ENCODE measurements at places on chromosomes 5 and 9.

GRCh38 chr9:19895006-19895405 lies 106.2 kb upstream of the SLC24A2 start:
- no peak for DNase-seq

GRCh38 chr5:143014017-143014651 lies 244.0 kb downstream of the ARHGAP26 start:
- DNase-seq: no peak

DNA sequence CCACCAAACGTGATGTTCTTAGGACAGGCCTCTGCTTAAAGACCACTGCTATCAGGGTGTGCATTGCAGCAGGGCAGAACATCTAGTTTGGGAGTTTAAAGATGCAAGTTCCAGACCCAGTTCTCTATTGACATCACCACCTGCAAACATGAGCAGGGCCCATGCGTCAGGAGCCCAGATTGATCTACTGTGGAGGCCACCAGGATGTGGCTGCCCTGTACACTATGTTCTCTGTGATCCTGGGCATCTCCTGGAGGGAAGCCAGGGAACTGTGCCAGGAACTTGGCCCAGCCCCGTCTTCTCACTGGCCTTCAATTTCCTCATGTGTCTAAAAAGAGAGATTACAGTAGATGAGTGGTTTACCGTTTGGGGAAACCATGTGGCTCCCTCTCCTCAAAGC lies 87.1 kb downstream of the PDE6A start:
- DNase-seq: peak; percentile 8

DNA sequence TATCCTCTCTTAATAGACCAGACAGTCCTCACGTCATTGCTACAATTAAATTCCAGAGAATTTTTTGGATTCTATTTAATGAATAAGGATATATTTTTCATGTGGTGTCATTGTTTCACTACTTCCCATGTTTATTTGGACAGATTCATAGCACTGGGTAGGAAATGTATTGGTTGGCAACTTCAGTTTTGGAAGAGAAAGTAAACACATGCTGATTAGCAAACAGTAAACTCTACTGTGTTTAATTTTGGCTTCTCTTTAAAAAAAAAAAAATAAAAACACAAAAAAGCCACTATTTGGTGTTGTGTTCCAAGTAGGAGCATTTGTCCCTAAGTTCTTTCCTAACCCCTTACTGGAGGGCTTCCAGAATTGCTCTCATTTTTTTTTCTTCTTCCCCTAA lies 77.3 kb downstream of the NFIB start:
- no peak for DNase-seq

DNA sequence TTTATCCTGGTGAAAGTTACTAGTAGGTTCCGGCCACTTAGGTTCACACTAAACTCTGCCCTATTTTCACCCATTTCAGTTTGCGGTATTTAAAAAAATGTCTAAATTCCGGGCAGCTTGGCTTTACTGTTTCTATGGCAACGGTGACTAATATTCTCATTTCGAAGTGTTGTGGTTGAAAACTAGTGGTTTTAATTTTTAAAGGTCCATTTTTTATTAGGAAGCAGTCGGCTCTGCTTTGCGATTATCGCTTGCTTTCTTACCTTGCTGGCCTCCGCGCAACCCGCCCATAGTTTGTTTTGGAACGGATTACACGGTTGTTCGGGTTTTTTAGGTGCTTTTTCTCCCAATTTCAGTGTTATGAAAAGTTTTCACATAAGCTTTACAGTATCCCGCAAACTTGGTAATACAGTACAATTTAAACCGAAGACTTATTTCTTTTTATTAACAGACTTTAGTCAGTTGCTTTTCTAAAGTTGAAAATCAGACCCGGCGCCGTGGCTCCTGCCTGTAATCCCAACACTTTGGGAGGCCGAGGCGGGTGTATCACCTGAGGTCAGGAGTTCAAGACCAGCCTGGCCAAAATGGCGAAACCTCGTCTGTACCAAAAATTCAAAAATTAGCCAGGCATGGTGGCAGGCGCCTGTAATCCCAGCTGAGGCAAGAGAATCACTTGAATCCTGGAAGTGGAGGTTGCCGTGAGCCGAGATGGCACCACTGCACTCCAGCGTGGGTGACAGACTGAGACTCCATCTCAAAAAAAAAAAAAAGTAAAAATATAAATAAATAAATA lies 1.6 kb downstream of the KDM4C start:
- peak; percentile 87 for DNase-seq

GRCh38 chr9:33813712-33814641 lies 3.0 kb upstream of the UBE2R2 start:
- DNase-seq: peak; percentile 53

DNA sequence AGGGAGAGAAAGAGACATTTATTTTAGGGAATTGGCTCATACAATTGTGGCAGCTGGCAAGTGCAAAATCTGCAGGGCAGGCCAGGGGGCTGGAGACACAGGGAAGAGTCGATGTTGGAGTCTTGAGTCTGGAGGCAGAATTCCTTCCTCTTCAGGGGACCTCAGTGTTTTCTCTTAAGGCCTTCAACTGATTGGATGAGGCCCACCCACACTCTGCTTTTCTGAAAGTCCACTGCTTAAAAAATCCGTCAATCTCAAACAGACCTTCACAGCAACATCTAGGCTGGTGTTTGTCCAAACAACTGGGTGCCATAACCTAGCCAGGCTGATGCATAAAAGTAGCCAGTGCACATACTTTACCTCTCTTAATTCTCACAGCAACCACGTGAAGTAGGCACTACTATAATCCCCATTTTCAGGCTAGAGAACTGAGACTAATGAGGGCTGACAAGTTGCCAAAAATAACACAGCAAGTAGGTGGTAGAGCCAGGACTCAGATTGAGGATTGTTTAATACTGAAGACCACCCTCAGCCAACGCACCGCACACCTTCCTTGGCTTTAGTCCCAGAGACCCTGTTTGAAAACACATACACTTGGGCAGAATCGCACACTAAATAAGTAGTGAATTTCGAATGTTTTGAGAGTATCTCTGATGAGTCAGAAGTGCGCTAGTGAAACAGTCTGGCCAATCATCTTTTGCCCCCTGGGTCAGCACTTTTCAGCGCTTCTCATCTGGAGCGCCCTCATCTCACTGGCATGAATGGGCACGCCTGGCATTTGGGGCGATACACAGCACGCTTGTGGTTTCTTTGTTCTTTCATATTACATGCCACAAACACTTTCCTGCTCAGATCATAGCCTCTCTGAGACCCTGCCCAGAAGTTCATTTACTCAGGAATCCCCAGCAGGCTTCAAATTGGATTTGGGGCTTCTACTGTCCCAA lies 591.4 kb downstream of the CCDC171 start:
- no peak for DNase-seq

GRCh38 chr9:106860721-106861639 lies 2.0 kb upstream of the ZNF462 start:
- peak; percentile 56 for DNase-seq

GRCh38 chr5:69484891-69485290 lies 7.7 kb upstream of the OCLN start:
- DNase-seq: peak; percentile 47

DNA sequence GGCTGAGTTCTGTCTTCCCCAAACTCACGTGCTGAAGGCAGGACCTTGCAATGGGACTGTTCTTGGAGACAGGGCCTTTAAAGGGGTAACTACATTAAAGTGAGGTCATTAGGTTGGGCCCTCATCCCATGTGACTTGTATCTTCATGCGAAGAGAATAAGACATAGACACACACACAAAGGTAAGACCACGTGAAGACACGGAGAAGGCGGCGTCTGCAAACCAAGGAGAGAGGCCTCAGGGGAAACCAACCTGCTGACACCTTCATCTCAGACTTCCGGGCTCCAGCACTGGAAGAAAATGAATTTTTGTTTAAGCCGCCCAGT lies 50.7 kb upstream of the KCNMB1 start:
- DNase-seq: no peak

- DNase-seq: no peak
Observed at GRCh38 chr5:97547999-97548738, 365.1 kb upstream of the RIOK2 start.

DNA sequence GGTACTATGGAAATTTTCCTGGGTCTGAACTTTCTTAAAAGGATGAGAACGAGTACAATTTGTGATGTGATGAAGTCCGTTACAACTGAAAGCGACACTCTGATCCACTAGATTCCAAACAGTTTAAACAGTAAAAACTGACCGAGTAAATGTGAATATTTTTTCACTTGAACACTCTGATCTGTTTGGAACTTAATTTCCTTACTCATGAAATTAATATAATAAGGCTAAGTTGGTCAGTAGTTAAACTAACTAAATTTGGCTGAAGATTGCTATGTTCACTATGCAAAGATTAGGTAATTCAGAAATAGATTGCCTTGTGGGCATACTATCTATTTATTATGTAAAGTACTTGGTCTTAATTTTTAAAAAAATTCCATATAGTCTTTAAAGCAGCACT lies at the start of gene C9orf57:
Gene C9orf57, minus strand, starts transcription at position 101 of the 400 bp plus-strand sequence. CDS start 1,282 bp downstream, outside the sequence.
- no peak for DNase-seq

GRCh38 chr9:135348076-135348787 lies 131.3 kb upstream of the PPP1R26 start:
- DNase-seq: no peak

- peak; percentile 43 for DNase-seq
Observed at GRCh38 chr9:76365028-76365427, 29.2 kb downstream of the RFK start.

- peak; percentile 39 for DNase-seq
Observed at GRCh38 chr9:34454571-34455065, 3.8 kb downstream of the FAM219A start.

GRCh38 chr5:99019812-99020697 lies 91.2 kb upstream of the CHD1 start:
- DNase-seq: peak; percentile 91

DNA sequence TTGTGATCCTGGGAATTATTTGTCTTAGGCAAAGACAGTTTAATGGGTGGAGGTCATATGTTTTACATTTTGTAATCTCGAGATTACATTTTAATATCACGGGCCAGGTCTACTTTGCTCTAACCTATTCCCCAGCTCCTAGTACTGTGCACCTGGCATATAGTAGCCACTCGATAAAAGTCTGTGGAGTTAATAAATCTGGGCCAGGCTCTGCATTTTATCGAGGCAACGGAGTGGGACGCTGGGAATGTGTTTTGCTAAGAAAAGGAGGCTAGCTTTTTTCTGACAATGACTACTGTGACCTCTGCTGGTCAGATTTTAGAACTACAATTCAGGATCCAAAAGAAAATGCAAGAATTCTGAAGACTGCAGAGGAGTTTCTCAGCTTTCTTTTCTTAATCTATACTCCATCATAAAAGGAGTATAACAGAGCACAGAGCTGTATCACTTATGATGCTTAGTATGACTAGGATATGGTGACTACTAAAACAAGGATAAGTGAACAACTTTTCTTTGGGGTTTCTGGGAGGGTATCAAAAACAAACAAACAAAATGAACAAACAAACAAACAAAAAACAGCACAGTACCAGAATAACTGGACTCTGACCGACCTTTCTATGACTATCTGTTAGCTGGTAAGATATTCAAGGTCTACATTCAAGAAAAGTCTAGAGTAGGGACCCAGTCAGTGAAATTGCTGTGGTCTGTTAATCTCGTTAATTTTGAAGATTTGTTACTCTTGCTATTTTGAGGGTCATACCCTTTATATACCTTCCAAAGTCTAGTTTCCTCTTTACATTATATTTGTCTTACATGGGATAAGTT lies 46.1 kb upstream of the CER1 start:
- peak; percentile 66 for DNase-seq

- no peak for DNase-seq
Observed at GRCh38 chr5:39228596-39228995, 9.2 kb upstream of the FYB1 start.

- no peak for DNase-seq
Observed at GRCh38 chr9:70947511-70947910, 173.9 kb downstream of the TRPM3 start.

GRCh38 chr5:14178091-14178490 lies 34.9 kb downstream of the TRIO start:
- peak; percentile 53 for DNase-seq

- no peak for DNase-seq
Observed at GRCh38 chr5:148312153-148312552, at the start of gene SPINK7. Gene SPINK7 (plus strand): TSS chr5:148312423. CDS start chr5:148312484, 61 bp downstream.

DNA sequence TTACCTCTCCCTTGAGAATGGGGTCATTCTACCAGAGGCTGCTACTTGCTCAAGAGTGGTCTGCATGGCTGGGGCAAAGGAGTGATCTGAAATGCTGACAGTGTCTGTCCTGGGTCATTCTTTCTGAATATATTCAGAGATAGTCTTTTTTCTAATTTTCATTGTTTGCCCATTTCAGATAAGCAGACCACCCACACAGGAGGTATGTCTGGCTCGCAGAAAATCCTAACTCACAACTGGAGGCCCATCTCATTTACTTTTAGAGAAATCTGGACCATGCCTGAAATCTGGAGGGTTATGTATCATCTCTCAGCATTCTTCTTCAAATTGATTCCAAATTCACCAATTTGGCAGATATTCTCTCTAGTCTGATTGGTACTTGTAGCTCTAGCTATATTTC lies 227.6 kb downstream of the SEC61B start:
- peak; percentile 43 for DNase-seq

GRCh38 chr9:78272307-78272706 lies 24.6 kb upstream of the PSAT1 start:
- no peak for DNase-seq

GRCh38 chr9:88528080-88528790 lies 6.7 kb upstream of the NXNL2 start:
- DNase-seq: no peak

- DNase-seq: no peak
Observed at GRCh38 chr5:172545291-172545801, 91.0 kb upstream of the SH3PXD2B start.

DNA sequence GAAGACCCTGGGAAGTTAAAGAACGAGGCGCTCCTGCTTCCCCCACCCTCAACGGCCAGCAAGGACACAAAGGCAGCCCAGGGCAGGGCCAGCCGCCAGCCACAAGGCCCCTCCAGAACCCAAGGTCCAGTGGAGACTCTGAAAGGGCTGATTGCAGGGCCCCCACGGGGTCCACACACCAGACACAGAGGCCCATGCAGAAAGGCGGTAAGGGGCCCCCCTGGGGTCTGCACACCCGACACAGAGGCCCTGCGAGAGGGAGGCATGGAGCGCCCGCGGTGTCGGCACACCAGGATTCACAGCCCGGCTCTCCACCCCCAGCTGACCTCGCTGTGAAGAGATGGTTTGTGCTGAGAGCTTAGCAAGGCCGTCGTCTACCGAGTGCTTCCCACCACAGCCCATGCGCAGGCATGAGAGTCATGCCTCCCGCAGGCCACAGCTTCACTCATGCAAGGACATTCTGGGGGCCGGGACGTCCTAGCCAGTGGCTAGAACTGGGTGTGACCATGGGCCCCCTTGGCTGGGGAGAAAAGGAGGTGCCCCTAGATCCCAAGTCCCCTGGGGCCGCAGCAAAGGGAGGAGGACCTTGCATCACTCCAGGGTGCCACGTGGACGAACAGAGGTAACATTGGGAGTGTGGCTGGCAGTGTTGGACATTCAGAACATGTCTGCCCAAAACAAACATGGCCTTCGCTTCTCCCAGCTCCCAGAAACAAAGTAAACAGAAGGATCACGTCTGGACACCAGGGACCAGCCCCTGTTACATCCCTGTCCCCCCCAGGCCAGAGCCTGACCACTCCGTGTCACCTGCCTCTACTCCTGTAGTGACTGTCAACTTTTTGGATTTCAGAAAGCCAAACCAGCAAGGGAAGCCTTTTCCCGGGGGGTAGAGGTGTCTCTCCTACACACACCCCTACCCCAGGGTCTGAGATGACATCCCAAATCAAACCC lies 9.8 kb downstream of the BRD3 start:
- DNase-seq: no peak

GRCh38 chr9:137761793-137762192 lies 115.8 kb upstream of the CACNA1B start:
- no peak for DNase-seq
